CD4-positive, alpha-beta memory T cell (primary cell): ENCODE measurements at places on chromosomes 7 and 10.

GRCh38 chr7:158802535-158803366 lies 26.6 kb downstream of the ESYT2 start:
- DNase-seq, result no peak

- no peak for DNase-seq
These were observed 202.9 kb upstream of the TCERG1L start for GRCh38 chr10:131514454-131514853.

- DNase-seq, result no peak
These were observed 279.7 kb downstream of the AUTS2 start for GRCh38 chr7:69878015-69878414.

GRCh38 chr7:28180364-28181147 lies at the start of gene JAZF1:
Gene JAZF1 (minus strand): TSS chr7:28180795.
- peak; percentile 61 for DNase-seq

DNA sequence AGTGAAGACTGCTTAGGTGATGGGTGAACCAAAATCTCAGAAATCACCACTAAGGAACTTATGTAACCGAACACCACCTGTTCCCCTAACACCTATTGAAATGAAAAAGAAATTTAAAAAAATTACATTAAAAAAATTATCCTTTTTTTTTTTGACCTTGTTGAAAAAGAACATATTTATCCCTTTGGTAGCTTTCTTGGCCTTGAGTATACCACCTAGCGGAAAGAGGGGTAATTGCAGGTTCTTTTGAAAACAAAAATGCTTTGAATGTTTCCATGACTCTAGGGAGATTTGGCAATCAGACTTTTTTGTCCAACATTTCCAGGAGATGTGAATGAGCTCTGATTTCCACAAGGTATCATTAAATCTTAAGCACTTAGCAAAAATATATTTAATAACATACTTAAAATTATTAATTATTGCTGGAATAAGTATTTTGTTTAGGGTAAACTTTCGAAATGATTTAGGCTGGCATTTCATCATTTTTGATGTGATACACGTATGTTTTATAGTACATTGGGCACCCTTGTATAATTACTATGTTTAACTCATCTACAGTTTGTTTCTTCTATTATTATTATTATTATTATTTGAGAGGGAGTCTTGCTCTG lies 47.0 kb upstream of the ELMO1 start:
- peak; percentile 37 for DNase-seq

DNA sequence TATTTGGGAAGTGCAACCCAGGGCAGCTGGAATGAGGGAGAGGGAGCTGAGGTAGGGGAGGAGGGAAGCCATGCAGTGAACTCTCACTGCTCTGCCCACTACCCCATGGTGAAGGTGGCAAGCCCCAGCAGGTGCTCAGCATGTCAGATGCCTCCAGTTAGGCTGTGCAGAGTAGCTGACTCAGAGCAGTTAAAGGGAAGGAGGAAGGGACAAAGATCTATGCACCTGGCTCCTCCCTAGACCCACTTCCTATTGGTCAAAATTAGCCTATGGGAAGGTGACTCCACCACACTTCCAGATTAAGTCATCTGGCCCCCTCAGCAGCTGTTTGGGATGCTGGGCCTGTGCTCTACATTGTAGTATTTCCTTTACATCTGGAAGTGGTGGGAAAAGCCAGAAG lies 125.7 kb upstream of the MTPN start:
- no peak for DNase-seq

GRCh38 chr10:16909271-16909767 lies 92.1 kb upstream of the RSU1 start:
- no peak for DNase-seq

DNA sequence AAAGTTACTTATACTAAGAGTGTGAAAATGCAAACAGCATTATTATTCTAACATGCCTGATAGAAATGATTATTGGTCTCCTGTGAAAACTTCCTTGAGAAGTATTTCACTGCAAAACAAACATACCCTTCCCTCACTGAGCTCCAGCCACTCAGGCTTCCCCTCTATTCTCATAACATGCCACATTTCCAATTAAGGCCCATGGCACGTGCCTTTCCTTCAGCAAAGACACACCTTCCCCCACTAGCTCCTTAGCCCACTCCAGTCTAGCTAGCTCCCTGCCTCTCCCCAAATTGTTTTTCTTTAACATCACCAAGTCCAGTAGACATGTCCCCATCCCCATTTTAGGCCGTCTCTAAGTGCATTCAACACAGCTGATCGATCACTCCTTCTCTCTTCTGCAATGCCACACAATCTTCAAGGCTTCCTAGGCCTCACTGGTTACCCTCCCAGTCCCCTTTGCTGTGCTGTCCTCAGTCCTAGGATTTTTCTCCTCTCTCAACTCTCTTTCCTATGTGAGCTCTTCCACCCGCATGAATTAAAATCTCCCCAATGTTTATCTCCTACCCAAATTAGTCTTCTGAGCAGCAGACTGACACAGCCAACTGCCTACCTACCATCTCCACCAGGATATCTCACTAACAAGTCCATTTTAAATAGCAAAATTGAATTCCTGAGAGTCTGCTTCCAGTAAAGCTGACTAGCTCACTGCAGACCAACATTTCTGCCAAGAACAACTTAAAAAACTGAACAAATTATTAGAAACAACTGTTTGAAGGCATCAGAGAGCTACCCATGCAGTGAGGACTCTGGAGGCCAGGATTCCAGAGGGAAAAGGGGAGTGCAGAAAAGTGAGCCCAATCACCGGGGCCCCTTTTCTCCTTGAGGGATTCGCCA lies 11.9 kb downstream of the CYTH3 start:
- no peak for DNase-seq

GRCh38 chr7:106610996-106611886 lies 49.7 kb downstream of the CCDC71L start:
- DNase-seq, result no peak

GRCh38 chr7:50088463-50089129 lies 4.5 kb downstream of the ZPBP start:
- no peak for DNase-seq

- no peak for DNase-seq
These were observed 505.5 kb upstream of the ZMIZ1 start for GRCh38 chr10:78563314-78563713.

DNA sequence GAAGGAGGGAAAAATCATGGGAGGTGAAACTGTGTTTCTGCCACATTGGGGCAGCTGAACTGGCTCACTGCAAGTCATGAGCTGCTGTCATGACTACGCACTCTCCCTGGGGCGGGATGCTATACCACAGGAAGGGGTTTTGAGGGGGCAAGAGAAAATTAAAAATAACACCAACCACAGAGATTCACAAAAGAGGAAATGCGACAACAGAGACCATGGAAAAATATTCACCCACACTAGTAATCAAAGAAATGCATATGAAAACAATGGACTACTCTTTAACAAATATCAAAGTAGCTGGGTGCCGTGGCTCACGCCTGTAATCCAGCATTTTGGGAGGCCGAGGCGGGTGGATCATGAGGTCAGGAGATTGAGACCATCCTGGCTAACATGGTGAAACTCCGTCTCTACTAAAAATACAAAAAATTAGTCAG lies 65.2 kb upstream of the TM9SF3 start:
- peak; percentile 16 for DNase-seq

DNA sequence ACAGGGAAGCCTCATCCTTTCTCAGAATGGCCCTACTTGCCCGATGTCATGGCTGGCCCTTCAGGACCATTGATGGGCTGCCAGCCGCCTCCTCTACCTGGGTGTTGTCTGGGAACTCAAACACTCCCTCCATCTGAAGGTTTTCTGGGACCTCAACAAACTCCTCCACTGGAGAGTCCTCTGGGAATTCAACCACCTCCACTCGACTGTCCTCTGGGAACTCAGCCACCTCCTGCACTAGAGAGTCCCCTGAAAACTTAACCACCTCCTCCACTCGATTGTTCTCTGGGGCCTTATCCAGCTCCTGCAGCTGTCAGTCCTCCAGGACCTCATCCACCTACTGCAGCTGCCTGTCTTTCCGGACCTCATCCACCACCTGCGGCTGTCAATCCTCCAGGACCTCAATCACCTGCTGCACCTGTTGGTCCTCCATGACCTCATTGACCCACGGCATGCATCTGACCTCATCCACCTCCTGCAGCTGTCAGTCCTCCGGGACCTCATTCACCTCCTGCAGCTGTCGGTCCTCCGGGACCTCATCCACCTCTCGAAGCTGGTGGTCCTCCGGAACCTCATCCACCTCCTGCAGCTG lies 37.1 kb downstream of the MAT1A start:
- DNase-seq, result no peak

DNA sequence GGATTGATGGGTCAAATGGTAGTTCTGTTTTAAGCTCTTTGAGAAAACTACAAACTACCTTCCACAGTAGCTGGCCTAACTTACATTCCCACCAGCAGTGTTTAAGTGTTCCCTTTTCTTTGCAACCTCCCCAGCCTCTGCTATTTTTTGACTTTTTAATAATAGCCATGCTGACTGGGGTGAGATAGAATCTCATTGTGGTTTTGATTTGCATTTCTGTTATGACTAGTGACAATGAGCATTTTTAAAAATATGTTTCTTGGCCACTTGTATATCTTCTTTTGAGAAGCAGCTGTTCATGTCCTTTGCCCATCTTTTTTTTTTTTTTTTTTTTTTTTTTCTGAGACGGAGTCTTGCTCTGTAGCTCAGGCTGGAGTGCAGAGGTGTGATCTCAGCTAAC lies 155.2 kb upstream of the BMPER start:
- no peak for DNase-seq

- no peak for DNase-seq
These were observed 218.4 kb upstream of the SEMA3D start for GRCh38 chr7:85405016-85405902.

DNA sequence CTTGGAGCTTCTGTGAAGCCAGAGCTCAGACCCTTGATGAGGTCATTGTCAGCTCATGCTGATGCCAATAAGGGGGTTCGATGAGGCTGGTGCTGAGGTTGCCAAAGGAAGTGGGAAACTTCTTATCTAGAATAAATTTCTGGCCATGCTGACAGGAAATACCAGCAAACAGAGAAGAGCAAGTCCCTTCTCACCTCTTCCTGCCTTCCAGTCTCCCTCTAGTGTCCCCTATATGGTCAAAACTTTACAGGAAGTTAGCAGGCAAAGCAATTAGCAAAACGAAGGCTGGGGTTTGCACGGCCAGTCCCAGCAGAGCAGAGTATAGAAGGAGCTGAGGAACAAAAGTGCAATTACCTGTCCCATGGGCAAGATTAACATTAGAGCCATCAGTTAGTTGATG lies 15.1 kb upstream of the NEUROG3 start:
- no peak for DNase-seq

DNA sequence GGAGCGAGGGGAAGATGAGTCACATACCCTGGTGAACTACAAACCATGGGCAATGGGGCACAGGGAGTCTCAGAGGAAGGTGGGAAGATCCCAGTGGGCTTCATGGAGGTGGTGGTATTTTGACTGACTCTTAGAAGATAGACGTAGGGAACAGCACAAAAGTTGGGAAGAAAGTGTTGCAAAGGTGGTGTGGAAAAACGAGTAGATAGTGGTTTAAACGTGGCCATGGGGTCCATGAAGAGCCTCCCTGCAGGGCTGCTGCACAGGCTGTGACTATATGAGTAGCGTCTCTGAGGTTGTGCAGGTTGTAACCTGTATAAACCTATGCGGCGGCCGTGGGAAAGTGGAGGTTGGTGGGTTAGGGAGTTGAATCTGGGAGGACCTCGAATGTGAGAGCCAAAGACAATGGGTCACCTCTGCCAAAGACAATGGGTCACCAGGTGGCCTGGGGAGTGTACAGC lies 13.8 kb downstream of the LZTS2 start:
- DNase-seq, result no peak
